Stimulated activated CD4-positive, alpha-beta T cell treated with anti-CD3 and anti-CD28 coated beads, Interleukin-4, amount 100 ng/mL, for 48 hours (primary cell): ENCODE measurements at places on chromosomes 1 and 21.

DNA sequence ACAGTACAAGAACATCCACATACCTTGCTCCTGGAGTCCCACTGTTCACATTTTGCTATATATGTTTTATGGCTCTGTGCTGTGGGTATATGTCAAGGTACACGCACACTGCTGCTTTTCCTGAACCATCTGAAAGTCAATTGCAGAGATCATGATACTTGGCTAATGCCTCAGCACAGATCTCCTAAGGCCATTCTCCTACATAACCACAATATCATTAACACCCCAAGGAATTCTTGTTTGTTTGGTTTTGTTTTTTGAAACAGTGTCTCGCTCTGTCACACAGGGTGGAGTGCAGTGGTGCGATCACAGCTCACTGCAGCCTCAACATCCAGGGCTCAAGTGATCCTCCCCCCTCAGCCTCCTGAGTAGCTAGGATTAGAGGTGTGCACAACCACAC, 16.0 kb downstream of the CTNNBIP1 start:
- DNase-seq: no peak

DNA sequence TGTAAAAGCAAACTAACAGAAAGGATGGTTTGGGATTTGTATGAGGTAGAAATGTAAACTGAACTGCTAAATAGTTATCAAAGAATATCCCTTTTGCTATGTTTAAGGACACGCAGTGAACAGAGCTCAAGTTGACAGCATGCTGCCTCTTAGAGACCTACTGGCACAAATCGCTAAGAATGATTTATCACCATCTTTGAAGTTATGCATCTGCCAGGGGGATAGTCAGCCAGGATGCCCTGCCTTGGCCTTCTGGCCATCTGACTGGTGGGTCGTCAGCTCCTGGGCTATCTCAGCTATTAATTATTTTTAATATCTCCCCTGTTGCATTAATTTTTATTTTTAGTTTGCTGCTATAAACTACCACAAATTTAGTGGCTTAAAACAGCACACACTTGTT, 334.8 kb upstream of the KAZN start:
- DNase-seq: no peak

GRCh38 chr1:116128664-116129063, 17.5 kb downstream of the MAB21L3 start:
- peak; percentile 37 for DNase-seq

GRCh38 chr1:204377800-204378668, 18.3 kb upstream of the PLEKHA6 start:
- DNase-seq: no peak

DNA sequence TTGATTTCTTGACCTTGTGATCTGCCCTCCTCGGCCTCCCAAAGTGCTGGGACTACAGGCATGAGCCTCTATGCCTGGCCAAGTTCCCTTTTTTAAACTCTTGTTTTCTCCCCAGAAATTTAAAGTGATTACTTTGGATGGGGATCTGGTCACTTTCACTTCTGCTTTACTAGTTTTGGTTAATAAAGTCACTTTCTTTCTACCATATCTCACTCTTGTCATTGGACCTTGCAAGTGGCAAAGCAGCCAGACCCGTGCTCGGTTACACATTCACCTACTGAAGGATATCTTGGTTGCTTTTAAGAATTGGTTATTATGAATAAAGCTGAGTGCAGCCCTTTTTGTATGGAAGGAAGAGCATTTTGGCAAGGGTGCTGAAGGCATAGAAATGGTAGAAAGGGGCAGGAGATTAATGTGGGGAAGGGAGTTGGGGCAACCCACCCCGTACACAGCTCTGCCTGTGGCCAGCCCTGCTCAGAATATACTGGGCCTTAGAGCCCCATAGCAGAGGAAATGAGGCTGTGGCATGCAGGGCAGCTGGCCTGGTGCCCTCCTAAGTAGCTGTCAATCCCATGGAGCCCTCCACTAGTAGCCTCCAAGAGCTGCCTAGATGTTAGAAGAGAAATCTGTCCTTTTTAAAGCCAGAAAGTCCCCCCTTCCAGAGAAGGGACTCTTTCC, 40.7 kb downstream of the CD2 start:
- no peak for DNase-seq

- DNase-seq: no peak
Measured at GRCh38 chr1:243267914-243268653, 12.2 kb downstream of the SDCCAG8 start.

DNA sequence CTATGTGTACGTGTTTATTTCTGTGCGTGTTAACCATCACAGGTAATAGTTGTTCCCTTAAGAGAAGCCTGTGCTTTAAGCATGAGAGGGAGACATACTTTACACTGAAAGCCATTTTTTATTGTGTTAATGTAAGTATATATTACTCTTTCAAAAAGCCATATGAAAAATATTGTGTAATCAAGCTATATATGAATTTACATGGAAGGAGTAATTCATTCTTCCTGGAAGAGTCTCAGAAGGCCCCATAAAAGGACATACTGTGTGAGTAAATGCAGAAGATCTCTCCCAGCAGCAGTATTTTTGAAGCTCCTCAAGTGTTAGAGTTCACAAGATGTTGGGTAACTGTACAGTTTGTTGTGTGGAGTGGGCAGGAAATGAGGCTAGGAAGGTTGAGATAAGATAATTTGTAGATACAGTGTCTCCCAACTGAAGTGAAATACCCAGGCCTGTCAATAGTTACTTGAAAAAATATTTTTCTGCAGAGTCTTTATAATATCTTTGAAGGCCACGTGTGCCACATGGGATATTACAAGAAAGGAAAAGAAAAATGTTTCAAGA, 138.3 kb downstream of the PTGER3 start:
- DNase-seq: no peak

GRCh38 chr1:53394306-53394705, 64.9 kb upstream of the DMRTB1 start:
- no peak for DNase-seq

- DNase-seq: no peak
Measured at GRCh38 chr1:240194120-240194519, 102.4 kb downstream of the FMN2 start.

DNA sequence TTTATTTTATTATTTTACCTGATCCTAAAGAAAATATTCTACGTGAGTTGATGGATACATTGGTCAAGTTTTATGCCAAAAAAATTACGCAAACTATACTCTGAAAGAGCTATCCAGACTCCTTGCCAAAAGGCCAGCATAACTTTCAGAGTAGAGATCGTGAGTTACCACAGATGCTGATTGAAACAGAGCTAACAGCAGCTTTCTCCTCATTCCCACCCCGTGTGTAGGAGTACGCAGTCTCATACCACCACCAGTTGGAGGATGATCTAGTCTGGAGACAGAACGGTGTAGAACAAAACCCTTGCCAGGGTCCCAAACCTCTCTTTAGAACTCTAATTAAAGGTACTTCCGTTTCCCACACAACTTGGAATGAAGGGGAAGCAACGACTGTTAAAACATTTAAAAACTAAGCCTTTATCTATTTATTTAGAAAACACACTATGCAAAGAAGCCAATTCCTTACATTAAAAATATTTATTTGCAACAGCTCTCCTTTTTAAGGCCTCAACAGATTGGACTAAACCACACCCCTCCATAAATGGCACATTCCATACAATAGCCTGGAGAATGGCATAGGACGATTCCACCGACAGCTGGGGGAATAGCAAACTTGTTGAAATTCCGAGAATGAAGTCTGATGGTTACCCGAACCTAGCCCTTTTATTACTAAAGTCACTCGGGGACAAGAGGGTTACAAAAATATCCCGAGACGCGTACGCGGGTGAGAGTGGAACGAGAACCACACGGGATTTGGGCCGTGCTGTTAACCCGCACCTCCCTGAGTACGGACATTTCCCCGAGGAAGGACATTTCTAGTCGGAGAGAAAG, 1.4 kb downstream of the NUCKS1 start:
- DNase-seq: peak; percentile 19

GRCh38 chr21:19999369-20000272, 998.6 kb upstream of the NCAM2 start:
- DNase-seq: no peak

DNA sequence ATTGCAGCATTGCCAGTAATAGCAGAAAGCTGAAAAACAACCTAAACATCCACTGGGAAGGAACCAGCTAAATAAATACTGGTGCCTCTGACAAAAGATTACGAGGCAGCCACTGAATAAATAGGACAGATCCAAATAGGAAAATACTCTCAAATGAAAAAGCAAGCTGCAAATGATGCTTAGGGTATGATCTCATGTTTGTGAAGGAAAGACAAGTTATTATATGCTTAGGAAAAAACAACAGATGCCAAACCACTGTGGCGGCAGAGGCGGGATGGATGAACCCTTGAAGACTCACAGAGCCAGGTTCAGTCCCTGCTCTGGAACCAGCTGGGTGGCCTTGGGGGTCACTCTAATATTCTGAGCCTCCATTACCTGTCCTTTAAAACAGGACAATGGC, 41.6 kb downstream of the MATN1 start:
- no peak for DNase-seq

GRCh38 chr1:148353461-148354283, 129.4 kb downstream of the PPIAL4G start:
- no peak for DNase-seq

DNA sequence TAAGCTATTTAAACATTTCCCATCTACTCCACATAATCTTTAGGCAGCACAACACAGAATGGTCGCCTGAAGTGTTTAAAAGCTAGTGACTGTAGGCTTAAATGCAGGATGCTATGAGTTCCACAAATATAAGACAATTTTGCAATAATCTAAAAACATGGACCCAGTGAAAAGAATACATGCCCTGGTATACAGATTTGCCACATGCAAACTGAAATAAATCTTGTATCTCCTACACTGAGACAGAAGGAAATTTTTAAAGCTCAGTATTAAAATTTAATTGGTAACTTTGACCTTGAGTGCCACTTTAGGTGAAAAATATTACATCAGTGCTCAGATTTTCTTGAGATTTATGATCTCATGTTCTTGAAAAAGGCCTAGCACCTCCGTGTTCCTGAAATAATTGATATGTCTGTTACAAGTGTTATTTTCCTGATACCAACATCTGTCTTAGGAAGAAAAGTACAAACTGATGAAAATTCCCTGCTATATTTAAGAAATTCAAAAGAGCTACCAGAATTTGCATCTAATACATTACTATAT, 285.5 kb downstream of the VAV3 start:
- no peak for DNase-seq

DNA sequence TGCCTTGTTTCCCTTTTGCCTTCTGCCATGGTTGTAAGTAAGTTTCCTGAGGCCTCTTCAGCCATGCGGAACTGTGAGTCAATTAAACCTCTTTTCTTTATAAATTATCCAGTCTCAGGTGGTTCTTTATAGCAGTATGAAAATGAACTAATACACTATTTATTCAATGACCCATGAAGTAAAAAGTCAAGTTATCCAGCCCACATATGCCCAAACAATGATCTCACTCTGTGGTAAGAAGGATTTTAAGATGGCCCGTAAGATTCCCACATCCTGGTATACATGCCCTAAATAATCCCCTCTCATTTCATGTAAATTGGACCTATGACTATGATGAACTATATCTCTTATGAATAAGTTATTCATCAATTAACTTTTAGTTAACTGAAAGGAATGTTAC, 1008.3 kb upstream of the B3GALT2 start:
- no peak for DNase-seq

- peak; percentile 74 for DNase-seq
Measured at GRCh38 chr1:167454894-167455785, 63.2 kb downstream of the CD247 start.

DNA sequence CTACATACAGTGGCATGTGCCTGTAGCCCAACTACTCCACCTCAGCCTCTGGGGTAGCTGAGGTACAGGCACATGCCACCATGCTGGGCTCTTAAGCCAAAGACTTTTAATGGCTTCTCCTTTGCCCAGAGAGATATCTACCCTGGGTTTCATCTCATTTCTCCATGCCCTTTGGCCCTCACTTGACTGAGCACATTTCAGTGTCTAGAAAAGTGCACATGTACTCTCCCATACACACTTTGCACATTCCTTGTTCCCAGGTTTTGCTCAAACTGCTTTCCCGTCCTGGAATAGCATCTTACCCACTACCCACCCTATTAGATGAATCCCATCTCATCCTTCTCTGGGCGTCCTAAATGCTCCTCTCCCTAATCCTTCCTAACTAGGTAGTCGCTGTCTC, 10.2 kb upstream of the RXRG start:
- no peak for DNase-seq

DNA sequence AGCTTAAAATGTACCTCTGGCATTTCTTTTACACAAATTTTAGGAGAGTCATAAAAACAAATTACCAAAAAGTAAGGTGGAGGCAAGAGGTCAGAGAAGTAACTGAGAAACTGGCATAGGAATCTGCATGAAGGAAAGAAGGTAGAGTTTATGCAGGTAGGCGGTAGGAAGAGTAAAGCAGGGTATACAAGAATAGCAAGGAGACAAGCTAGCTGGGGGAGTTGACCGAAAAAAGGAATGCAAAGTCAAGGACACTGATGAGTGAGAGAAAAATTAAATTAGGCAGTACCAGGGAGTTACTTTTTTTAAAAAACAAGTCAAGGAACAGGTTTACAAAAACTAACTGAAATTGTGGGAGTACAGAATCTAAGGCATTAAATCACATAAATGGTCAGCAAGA, 56.0 kb downstream of the FOXJ3 start:
- DNase-seq: no peak

DNA sequence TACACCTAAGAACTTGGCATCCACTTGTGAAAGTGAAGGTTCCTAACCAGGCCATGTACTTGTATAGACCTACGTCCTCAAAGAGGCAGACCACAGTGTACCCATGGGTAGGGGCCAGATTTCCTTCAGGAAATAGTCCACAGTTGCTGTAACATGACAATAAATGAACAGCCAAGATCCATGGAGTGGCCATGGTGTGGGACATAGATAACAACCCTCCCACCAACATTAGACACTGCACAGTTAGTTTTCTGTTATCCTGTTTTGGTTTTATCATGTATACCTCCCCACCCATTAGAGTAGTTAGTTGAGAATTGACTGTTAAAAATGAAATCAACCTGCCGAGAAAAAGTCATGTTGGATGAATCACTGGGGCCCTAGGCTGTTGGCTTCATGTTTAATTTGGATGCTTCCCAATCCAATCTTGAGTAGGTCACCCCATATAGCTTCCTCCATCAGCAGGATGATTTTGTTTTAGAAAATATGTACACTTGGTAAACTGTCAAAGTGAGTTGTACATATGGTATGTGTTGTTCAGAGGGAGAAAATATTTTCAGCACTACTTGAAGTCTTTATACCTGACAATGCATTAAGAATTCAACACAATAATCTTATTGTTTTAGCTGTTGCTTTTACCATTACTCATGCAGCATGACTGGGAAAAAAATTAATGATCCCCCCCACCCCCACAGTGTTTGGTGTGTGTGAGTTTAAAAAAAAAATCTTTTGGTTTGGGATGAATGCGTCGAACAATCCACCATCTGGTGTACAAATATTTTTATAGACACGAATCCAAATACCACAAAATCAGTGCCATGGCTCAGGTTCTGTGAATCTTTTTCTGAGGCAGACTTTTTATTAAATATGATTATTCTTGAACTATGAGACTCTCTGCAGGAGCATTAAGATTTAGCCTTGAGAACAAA, 88.3 kb upstream of the ARHGAP29 start:
- no peak for DNase-seq
